ENCODE measurements at places on chromosomes 4 and X.

GRCh38 chr4:101309925-101310324 is 37.4 kb downstream of the PPP3CA start:
- DNase-seq: peak; percentile 13

DNA sequence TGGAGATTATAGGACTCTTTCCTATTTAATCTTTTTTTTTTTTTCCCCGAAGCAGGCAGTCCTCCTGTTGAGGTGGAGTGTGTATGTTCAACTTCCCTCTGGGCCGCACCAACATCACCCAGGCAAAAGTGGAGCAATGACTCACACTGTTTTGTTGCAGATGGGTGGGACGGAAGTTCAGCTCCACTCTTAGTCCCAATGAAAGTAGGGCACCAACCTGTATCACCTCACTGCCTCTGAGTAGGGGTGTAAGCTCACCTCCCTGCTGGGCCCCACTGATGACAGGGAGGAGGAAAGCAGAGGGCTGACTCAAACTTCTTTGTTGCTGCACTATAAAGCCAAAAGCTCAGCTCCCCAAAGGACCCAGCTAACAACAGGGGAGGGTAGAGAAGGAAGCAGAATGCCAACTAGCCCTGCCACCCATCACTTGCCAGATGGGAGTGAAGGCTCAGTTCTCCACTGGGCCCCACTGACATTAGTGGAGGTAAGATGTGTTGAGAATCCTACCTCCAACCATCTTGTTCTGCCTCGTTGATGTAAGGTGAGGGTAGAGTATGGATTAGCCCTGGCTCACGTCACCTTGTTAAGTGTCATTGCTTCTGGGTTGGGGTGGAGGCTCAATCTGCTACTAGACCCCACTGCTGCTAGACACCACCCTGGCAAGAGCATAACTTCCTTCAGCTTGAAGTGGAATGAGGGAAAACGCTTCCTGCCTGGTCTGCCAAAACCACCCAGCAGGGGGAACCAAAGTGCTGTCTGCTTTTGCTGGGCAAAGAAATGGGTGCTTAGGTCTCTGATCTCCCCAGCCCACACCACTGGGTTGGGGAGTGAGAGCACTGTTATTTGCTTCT is 14.1 kb downstream of the RPS6KA3 start:
- peak; percentile 75 for DNase-seq

DNA sequence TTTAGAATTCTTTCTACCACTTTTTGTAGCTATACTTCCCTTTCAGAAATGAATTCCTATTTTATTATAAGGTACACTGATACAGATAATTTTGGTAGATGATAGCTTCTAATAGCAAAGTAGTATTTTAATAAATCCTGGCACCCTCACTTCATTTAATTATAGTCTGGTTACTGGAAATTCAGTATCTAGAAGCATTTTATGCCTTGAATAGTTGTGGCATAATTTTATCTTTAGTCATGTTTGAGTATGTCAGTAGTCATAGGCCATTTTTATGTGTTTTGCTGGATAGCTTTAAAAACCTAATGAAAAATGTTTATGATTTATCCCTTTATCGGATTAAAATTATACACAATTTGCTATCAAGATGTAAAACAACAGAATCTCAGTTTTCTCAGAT is 92.3 kb downstream of the DIAPH2 start:
- DNase-seq: no peak

DNA sequence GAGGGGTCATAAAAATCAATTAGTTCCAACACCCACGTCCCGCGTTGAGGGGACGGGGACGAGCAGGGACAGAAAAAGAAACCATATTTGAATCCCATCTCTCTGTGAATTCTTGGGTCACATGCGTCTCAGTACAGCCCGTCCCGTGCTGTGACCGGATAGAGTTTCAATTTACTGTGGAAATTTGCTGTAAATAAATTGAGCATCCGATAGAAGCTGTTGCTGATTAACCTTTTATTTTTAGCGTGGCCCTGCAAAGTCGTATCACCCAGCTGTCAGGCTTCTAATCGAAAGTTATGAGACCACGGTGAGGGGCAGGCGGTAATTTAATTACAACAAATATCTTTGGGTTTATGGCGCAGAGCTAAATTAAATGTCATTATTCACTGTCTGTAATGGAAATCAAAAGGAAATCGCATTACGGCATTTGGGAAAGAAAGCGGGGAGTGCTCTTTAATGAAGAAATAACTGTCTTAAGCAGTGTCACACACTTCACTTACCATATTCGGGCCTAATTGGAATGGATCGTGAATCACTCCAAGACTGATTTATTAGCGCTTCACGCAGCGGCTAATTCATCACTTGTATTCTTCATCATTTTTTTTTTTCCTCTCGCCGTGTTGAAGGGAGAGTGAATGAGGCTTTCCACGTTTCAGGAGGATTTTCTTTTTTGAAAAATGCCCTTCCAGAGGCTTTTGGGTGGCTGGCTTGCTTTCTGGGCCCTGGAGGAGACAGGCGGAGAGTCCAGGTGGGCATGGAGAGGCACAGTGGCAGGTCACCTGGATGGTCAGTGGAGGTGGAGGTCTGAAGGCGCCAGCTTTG is 7.3 kb downstream of the SHOX start:
- no peak for DNase-seq

GRCh38 chr4:3759236-3759635 is 6.9 kb upstream of the ADRA2C start:
- no peak for DNase-seq

DNA sequence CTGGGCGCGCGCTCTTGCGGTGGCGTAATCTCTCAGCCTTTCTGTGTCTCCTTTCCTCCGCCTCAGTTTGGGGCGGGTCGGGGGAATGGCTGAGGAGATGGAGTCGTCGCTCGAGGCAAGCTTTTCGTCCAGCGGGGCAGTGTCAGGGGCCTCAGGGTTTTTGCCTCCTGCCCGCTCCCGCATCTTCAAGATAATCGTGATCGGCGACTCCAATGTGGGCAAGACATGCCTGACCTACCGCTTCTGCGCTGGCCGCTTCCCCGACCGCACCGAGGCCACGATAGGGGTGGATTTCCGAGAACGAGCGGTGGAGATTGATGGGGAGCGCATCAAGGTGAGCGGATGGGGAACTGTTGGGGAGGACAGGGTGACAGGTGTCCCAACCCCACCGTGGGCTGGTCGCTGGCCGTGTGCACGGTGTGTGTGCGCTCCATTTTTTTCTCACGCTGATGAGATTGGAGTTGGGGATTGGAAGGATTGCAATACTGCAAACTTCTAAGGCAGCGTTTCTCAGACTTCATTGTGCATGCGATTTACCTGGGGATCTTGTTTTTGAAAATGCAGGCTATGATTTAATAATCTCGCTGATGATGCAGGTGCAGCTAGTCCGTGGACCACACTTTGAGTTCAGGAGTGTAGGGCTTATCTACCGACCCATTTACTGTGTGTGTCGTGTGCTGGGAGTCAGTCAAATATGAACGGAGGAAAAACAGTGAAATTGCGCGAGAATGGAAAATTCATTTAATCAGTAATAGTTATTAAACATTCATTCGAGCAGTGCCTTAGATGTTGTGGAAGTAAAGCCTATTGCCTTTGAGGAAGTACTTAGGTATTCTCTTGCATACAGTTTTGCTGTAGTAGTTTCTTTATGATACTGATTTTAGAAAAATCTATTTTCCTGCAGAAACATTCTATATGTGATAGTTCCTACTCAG is at the start of gene RAB33B:
Gene RAB33B, plus strand, starts transcription at position 11 of the 935 bp plus-strand sequence. Its CDS starts 75 bp downstream, at position 86.
- peak; percentile 28 for DNase-seq

DNA sequence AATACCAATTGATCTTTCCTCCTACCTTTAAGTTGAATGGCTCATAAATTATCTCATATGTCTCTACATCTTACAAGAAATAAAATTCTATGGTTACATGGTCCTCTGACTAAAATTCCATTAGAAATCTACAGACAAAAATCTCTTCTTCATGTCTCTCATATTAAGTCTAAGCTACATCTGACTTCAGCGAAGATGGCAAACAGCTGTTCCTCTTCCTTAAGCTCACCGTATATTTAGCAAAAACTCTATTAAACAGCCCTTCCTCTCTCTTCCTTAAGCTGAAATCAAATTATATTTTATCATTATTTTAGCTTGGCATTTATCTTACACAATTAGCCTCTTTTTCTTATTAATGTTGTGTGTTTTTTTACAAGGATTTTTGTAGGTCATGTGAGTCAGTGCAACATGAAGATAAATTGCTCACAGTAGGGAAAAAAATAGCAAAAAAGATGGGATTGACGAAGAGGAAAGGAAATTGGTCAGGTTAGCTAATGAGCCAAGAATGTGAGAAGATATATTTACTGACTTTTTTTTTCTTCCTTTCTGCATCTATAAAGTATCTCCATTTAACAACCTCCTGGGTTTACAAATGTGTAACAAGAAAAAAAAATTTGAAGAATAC is 2412.8 kb downstream of the ARAP2 start:
- DNase-seq: no peak

DNA sequence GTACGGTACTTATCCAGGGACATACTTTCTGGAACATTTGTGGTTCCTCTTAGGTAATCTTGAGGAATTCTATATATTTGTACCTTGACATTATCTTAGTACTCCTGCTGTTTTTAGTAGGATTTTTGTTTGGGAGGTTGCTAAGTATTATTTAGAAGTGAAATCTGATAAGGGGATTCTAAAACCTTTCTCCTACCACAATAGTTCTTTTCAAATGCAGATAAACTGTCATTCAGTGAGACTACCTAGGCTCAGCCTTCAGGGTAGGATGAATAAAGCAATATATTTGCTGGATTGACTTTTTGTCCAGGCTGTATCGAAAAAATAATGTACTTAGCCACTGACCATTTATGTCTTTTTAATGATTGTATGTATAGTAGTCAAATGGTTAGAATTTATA is 25.4 kb downstream of the DIAPH2 start:
- DNase-seq: no peak

DNA sequence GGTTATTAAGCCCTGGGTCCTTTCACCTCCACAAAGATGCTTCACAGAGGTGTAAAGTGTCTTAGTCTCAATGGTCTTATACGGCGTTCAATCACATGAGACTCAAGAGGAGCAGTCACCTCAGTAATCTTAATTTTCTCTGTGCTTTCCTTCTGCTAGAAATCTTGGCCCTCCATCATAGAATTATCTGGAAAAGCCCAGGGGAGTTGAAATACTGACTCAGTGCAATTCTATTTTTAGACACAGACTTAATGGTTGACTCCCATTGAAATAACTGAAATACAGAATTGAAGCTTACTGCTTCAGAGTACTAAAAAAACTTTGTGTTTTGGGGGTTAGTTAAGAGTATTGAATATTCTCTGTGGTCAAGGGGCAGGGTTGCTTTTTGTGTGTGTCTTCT is 94.5 kb upstream of the IL15 start:
- no peak for DNase-seq

DNA sequence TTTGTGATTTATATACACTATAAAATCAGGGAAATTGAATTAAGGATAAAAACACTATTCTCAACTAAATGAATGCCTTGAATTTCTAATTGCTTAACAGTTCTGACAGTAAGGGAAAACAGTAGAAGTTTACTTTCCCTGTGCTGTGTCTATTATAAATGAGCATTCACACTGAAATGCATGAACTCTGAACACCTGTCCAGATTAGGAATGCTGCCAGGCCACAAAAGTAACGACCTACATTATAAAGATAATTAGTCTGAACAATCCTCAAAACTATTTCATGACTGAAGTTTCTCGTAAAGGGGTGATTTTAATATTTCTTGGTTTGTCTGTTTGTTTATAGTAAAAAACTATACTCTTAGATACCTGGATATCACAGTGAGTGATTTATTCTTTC is 2.0 kb downstream of the NDST3 start:
- no peak for DNase-seq

DNA sequence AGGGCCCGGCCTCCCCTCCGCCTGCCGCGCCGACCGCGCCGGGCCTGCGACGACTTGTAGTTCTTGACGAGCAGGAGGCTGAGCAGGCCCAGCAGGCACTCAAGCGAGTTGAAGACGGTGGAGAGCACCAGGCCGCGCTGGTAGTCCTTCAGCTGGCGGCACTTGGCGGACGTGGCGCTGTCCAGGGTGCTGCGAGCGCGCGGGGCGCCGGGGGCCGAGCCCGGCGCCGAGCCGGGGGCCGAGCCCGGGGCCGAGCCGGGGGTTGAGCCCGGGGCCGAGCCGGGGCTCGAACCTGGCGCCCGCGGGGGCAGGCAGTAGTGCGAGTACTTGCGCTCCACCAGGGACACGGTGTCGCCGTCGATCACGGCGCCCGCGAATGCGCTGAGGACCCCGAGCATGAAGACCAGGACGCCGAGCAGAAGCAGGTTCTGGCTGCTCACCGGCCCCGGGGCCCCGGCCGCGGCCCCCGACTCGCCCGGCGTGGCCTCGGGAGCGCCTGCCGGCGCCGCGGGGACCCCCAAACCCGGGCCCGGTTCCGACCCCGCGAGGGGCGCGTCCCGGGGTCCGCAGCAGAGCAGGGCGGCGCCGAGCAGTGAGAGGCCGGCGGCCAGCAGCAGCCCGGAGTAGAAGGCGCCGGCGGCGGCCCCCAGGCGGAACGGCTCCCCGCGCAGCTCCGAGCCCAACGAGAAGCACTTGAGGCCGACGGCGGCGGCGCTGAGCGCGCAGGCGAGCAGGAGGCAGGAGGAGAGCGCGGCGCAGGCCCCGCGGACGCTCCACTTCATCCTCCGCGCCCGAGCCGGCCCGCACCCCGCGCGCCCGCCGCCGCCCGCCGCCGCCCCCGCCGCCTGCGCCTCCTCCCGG is 584 bp downstream of the TMEM271 start:
- no peak for DNase-seq

DNA sequence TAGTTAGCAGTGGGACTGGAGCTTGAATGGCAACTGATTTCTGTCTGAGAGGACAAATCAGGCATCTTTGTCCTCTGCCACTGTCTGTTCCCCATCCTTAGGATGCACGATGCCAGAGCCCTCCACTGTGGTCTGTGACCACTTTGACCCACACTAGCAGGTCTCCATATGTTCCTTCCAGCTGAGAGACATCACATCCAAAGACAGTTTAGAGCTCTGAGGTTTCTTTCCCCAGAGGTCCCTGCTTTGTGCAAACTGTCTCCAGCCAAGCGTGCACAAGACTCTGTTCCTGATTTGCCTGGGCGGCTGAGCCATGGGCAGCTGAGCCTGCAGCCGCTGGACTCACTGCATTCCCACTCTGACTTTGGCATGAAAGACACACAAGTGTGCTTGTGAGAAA is 98.0 kb downstream of the PTTG2 start:
- no peak for DNase-seq

DNA sequence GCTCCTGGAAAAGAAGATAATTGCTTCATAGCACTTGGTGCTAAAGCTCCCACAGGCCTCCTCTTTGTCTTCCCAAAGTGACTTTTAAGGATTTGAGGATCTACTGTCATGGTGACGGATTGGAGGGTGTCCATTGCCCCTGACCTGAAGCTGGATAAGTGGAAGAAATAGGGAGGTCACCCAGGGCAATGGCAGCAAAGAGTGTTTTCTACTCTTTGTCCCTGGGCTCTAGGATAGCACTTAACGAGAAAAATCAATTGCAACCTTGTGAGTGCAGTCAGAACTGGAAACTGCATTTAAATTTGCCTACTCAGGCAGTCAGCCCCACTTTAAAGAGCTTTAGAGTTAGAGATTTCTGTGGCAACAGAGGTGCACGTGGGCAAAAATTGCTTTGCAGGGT is 43.7 kb upstream of the XK start:
- DNase-seq: no peak

GRCh38 chr4:125434136-125434535 is 119.4 kb downstream of the FAT4 start:
- DNase-seq: no peak

GRCh38 chrX:154308108-154308946 is 12.7 kb downstream of the TKTL1 start:
- DNase-seq: peak; percentile 71

Data from suppressor macrophage (primary cell).